ENCODE measurements at places on chromosomes 1 and 21.

DNA sequence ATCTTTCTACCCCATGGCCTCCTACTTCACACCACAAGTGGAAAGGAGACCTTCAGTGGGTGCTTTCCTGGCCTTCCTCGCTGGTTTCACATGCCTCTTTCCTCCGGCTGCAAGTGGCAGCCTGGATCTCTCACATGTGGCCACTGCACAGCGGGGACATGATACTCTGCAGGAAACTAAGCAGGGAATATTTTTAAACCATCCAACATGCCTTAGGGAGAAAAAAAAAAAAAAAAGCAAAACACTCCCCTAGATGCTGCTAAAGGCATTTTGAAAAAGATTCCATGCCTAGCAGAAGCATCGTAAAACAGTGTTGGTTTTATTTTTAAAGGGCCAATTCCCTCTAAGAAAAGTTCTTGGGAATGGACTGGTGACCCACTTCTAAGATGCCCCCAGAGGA lies 12.2 kb upstream of the GJA5 start:
- DNase-seq: no peak

DNA sequence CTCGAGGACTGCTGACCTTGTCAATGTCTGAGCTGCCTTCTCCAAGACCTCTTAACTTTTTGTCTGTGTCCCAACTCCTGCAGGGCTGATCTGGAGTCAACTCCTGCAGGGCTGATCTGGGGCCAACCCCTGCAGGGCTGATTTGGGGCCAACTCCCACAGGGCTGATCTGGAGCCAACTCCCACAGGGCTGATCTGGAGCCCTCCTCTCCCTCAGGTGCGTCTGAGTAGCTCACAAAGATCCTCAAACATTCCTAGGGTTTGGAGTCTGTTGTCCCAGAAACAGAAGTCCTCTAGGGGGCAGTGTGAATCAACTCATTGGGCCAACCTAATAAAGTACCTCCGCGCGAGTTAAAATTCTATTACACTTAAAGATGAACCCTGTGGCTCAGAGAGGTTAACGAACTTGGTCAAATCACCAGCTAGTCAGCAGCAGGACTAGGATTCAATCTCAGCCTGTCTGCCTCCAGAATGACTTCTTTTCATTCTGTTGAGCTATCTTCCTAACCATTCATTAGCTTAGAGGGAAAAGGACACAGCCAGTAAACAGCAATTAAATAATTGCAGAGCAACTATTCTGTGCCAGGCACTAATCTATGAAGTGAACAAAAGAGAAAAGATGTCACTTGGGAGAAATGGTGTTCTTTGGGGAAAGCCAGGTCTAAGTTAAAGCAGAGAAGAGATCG lies 17.2 kb upstream of the RLF start:
- DNase-seq: peak; percentile 53

GRCh38 chr1:61887076-61887867 lies 145.0 kb downstream of the PATJ start:
- DNase-seq: no peak

- peak; percentile 24 for DNase-seq
Measured at GRCh38 chr1:237386362-237387143, 344.6 kb downstream of the RYR2 start.

DNA sequence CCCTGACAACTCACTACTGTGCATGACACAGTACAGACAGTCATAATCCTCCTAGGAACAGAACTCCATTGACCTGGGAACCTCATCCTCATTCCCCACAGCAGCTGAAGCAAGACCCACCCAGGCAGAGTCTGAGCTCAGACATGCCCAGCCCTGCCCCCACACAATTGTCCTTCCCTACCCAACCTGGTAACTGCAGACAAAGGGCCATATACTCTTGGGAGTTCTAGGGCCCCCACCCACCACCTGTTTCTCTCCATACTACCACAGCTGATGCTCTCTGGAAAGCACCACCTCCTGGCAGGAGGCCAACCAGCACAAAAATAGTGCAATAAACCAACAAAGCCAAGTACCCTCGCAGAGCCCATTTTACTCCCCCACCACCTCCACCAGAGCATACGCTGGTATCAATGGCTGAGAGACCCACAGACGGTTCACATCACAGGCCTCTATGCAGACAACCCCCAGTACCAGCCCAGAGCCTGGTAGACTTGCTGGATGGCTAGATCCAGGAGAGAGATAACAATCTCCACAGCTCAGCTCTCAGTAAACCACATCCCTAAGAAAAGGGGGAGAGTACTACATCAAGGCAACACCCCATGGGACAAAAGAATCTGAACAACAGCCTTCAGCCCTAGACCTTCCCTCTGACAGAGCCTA lies 159.7 kb upstream of the CXADR start:
- no peak for DNase-seq

GRCh38 chr1:8477983-8478362 lies 160.1 kb downstream of the SLC45A1 start:
- peak; percentile 37 for DNase-seq

DNA sequence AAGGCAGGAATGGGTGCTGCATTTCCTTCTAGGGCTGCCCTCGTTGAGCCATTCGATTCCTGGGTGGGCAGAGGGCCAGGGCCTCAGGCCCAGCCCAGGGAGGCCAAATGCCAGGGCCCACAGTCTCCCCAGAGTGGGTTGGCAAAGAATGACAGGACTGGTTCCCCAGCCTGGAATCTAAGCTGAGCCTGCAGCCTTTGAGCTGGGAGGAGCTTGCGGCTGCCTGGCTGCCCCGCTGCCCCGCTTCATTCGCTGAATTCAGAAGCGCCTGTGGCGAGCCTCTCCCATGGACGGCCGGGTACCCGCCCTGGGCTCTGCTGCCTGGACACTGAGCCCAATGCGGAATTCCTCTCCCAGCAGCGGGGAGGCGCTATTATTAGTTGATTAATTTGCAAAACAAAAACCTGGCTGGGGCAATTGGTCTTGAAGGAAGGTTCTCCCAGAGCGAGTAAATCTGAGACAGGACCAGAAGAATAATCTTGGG lies 32.3 kb upstream of the TARDBP start:
- DNase-seq: no peak

DNA sequence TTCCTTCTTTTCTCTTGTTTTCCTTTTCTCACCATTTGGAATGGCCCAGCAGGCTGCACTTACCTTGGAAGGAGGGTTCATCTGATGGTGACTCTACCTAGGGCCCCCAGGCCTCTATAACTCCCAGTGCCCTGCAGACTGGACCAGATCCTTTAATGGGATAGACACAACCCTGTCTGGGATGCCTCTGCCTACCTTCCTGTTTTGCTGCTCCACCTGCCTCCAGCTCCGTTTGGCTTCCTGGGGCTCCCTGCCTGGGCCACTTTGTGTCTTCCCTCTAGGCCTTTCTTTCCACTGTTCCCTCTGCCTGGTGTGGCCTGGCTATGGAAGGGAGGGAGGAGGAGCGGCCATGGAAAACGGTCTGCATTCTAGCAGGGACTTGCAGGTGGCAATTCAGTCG lies 7.5 kb downstream of the PCSK9 start:
- no peak for DNase-seq

GRCh38 chr1:64019818-64020217 lies 183.6 kb upstream of the UBE2U start:
- peak; percentile 47 for DNase-seq

DNA sequence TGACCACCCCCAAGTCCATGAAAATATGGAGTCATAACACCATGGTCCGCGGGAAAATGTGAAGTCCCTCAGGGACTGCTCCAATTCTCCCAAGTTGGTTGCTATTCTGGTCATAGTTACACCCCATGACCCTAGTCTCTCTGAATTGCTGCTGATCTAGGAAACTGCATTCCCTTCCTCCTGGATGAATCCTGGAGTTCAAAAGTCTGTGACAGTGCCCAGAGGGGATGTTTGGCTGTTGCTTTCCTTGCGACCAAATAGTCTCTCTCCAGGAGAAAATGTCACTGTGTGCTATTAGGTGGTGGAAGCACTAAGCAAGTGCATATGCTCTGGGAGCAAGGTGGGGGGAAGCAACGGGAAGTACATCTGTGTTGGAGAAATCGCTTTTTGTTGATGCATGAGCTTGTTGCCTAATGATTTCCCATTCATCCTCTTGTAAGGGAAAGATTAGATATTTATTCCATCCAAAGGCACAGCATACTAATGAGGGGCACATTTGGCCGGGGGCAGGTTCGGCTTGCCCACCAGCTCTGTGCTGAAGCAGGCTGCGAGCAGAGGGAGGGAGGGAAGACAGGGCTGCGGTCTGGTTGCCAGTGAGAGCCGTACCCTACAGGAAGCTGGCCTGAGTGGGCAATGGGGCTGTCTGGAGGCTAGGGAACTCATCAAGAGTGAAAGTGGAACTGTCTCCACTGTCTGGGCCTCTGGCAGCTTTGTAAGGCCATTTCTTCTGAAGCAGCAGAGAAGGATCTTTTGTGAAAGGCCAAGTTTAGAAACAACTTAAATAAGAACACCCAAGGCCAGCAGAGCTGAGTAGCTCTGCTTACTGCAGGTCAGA lies 27.2 kb downstream of the SYT6 start:
- DNase-seq: peak; percentile 27

GRCh38 chr1:13764588-13765332 lies 64.8 kb downstream of the PRDM2 start:
- DNase-seq: no peak

DNA sequence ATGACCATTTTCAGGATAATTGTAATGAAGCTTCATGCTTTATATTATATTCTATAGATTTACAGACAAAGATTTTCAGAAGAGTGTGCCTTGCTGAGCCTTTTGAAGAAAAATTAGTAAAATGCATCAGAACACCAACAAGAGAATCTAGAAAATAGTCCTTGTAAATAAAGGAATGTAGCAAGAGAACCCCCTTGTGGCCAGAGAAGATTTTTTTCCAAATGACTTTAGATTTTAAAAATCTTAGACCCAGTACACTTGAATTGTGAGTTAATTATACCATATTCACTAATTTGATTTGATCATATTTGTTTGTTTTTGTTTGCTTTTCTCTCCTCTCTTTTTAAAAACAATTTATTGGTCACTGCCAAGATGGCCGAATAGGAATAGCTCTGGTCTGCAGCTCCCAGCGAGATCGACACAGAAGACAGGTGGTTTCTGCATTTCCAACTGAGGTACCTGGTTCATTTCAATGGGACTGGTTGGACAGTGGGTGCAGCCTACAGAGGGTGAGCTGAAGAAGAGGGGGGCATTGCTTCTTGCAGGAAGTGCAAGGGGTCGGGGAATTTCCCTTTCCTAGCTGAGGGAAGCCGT lies 12.8 kb upstream of the IFI44L start:
- peak; percentile 22 for DNase-seq

GRCh38 chr1:40818264-40818961 lies 34.8 kb downstream of the KCNQ4 start:
- no peak for DNase-seq

- no peak for DNase-seq
Measured at GRCh38 chr1:231861541-231862481, 235.2 kb downstream of the DISC1 start.

DNA sequence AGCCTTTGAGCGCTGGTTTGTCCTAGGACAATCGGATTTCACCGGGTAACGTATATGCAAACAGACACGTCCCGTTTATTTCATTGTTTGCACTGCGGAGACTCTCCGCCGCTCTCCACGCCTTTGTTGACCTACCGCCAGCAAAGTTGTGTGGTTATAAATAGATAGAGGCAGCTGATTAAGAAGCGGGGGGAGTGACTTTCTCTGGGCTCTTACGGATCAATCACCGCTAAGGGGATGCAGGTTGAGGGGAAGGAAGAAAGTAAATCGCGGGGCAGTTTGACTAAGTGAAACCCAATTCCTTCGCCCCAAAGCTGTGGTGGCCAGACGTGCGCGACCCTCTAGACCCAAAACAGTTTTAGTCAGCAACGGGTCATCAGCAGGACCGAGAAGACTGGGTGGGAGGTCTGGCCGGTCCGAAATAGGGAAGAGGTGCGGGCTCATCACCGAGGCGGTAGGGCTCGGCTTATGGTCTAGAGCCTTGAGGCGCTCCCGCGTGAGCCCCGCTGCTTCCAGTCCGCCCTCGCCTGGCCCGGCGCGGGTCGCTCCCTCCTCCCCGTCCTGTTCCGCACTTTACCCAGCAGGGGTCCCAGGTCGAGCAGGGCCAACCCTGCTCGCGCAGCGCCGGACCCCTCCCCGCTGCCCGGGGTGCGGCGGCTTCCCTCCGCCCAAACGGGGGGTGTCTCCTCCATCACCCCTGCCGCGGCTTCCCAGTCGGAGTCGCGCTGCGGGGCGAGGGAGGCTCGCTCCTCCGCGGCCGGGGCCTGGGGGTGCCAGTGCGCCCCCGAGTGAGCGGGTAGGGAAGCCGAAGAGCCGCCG lies 120.8 kb upstream of the RRP15 start:
- DNase-seq: no peak

DNA sequence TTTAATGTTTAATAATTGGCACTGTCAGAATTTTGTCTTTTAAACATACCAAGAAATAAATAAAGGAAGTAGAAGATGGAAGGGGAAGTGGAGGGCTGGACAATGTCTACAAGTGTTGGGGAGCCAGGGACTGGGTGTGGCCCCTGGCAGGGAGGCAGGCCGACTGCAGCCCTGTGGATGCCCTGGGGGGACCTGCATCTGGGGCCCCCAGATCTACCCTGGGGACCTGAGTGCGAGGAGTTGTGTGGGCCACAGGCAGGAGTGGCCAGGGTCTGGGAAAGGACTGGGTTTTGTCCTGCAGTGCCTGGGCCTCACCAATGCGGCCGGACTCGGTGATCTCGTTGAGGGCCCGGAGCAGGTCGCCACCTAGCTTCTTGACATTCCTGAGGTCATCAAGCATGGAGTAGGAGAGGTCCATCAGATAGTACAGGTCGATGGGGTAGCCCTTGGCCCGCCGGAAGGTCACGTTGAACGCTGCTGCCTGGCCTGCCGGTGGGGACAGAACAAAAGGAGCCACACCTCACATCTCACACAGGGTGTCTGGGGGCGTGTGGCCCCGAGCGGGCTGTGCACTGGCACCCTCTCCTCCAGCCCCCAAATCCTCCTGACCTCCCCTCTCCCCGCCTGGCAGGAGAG lies 17.5 kb downstream of the ITGB2 start:
- no peak for DNase-seq

- no peak for DNase-seq
Measured at GRCh38 chr1:60280819-60281218, 207.2 kb upstream of the C1orf87 start.

GRCh38 chr1:24955161-24955560 lies 25.1 kb upstream of the RUNX3 start:
- peak; percentile 91 for DNase-seq

- DNase-seq: no peak
Measured at GRCh38 chr1:160622501-160623226, 24.2 kb downstream of the SLAMF1 start.

DNA sequence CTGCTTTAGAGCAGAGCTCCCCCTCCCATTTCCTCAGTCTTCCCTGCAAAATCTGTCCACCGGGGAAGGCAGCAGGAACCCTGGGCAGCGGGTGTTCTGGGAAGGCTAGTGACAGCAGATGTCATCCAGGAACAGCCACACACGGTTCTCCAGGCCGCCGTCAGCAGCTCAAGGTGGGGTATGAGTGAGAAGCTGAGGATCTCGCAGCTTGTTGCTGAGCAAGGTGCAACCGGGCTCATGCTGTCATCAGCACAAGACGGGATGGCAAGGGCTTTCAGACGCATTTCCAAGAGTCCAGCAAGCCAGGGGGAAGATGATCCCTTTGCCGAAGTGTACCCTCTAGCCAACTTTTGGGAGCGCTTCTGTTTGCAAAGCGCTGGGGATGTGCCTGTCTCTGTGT lies 23.0 kb upstream of the SPSB1 start:
- no peak for DNase-seq

GRCh38 chr1:72137656-72138055 lies 144.7 kb downstream of the NEGR1 start:
- no peak for DNase-seq

GRCh38 chr21:42833859-42834725 lies 45.2 kb downstream of the WDR4 start:
- DNase-seq: no peak

- no peak for DNase-seq
Measured at GRCh38 chr1:47555306-47555705, 117.5 kb downstream of the FOXD2 start.

GRCh38 chr21:42025376-42026081 lies 15.4 kb upstream of the ZBTB21 start:
- DNase-seq: no peak
